ENCODE measurements at places on chromosomes 2 and 18.

DNA sequence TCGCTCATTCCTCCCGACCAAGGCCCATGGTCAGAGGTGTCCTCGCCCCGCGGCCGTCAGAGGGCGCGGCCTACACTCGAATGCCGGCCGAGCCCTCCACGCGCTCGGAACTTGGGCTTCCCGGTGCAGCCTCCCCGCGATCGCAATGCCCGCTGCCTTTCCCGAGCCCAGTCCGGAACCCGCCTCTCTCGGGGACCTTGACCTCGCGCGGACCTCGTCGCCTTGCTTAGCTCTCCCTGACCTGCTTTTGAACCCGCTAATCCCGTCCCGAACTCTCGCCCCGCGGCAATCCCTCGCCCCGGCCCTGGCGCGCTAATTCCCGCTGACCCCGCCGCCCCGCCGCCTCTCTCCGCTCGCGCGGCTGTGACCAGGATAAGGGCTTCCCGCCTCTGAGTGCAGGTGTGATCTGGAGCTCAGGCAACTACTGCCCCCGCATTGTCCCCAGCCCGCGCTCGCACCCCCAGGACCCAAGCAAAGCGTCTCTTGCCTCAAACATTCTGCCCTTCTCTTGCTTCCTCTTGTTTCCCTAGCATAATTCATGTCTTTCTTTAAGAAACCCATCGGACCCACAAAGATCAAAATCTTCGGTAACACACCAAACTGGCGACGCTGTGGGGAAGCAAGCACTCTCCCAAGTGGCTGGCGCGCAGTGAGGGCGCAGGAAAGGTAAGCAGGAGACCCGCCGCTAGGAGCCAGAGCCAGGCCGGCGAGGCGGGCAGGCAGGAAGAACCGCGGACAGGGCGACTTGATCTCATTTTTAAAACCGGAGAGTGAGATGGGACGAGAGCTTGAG is 46.6 kb upstream of the ATP6V1B1 start:
- no peak for DNase-seq

DNA sequence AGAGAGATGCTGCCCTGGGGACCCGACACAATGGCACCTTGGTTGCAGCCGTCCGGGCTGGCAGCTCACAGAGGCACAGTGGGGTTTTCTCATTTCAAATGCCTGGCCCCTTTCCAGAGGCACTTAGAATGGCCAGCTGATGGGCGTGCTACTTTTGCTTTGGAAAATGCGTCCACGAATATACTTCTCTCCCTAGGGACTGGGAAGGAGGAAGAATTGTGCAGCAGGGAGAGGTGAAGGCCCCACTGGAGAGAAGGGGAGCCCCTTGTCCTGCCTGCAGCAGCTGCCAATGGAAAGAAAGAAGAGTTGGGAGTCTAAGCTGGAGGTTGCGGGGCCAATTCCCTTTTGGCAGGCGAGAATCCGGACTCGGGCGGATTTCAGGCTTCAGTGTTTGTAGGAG is 1.1 kb upstream of the MAL start:
- no peak for DNase-seq

DNA sequence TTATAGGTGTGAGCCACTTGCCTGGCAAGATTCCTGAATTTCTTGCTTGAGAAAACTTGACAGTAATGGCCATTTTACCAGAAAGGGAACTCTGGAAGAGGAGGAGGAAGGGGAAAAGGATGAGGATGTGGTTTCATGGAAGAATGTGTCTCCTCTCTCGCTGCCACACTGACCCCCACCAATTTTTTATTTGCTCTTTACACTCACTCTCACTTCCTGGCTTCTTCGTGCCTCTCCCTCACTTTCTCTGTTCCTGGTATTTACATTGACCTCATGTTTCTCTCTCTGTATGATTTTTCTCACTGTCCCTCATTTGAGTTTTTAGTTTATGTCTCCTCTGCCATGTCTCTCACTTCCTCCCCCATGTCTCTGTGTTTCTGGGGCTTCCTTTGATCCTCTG is 134.5 kb upstream of the CAB39 start:
- DNase-seq = no peak

- DNase-seq = no peak
Observed at GRCh38 chr18:61397222-61397621, 64.0 kb downstream of the CDH20 start.

- no peak for DNase-seq
Observed at GRCh38 chr2:110946902-110947301, 173.8 kb upstream of the BCL2L11 start.

GRCh38 chr2:197229509-197230443 is 80.8 kb downstream of the ANKRD44 start:
- peak; percentile 32 for DNase-seq

- DNase-seq = peak; percentile 11
Observed at GRCh38 chr2:184646177-184646576, 47.8 kb downstream of the ZNF804A start.

DNA sequence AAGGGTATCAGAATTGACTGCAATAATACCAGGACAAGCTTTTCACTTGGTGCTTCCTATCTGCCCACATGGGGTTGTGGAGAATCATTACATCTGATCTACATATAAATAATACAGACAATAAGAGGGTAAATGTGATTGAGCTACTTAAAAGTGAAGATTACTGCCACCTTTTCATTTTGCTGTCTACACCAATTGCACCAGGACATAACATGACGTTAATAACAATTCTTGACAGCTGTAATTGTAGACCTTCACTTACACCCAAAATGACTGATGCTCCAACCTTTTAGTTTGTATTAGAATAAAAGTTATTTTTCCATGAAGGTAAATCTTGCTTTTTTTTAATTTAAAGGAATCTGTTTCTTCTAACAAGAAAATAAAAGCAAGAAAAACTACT is 36.5 kb upstream of the TTN start:
- DNase-seq = no peak

GRCh38 chr2:54468673-54469072 is 12.5 kb downstream of the SPTBN1 start:
- no peak for DNase-seq

GRCh38 chr2:197982565-197982964 is 178.2 kb downstream of the PLCL1 start:
- DNase-seq = no peak

GRCh38 chr2:72130659-72131360 is 16.9 kb downstream of the CYP26B1 start:
- no peak for DNase-seq

- DNase-seq = no peak
Observed at GRCh38 chr2:119472749-119473148, 41.1 kb downstream of the TMEM37 start.

DNA sequence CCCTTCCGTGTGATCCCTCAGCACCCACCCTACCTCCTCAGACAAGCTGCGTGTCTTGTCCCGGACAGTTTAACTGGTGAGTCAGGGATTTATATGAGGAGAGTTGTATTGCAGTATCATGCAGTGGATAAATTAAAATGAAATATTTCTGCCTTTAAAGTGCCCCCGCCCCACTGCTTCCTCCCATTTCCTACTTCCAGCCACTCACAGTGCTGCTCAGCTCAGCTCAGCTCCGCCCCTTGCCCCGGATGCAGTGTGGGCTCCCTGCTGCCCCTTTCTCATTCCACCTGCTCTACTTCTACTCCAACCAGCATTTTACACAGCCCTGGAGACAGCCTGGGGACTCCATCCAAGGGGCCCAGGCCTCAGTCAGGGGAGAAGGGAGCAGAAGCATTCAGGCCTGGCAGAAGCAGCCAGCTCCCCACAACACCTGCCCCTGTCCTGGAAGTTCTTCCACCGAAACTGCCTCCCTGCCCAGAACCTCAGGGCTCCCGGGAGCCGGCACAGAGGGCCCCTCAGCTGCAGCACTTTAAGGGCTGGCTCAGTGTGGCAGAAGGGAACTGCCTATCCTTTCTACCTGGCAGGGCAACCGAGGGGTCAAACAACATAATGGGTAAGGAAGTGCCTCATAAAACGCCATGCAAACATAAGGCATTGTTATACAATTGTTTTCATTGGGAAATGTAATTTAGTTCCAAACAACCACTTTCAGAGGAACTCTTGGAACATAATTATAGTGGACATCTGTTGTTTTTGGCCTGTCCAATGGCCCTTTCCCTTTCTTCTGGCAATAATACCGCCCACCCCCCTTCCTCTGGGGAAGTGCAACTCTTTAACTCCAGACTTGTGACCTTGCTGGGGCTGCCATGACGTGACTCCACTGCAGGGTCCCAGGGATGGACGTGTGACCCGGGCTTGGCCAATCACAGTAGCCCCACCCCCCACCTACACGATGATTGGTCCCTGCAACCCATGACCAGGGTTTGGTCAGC is 102.3 kb downstream of the LIPG start:
- DNase-seq = no peak

DNA sequence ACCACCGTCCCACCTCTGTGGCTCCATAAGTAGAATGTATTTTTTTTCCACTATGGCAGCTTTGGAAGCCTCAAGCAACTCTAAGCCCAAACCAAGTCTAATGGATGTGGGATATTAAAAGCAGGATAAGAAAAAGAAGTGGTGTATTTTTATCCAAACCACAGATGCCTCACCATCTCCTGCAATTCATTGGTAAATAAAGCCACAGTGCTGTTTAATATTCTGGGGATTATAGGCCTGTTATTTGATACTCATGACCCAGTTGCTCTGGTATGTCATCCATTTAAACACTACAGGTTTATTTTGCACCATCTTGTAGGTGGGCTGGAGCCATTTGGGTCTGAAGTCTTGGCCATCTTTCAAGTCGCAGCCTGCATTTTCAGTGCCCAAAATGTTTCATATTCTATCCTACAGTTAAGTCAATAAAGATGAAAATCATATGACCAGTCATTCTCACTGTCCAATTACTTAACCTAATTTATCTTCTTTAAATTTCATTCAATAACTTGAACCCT is 279.5 kb upstream of the EPHA4 start:
- DNase-seq = no peak

GRCh38 chr2:164794432-164795231 is 47.0 kb downstream of the COBLL1 start:
- DNase-seq = no peak

DNA sequence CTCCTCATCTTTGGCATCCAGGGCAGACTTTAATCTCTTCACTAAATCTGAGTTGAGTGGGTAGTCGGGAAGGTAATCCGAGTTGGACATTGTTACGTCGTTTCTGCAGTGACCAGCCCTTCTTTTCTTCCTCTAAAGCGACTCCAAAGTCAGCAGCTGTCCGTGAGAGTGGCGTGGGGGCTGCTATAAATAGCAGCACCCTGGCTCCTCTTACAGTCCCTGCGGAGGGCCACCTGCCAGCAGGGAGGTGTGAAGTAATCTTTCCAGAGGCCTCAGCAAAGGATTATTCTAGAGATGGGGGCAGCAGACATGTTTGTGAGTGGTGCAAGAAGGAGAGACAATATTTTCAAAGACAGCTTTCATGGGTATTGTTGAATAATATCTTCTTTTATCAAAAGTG is at the start of gene ASB18:
Gene ASB18 (minus strand): TSS at position 151 of the 400 bp plus-strand sequence. CDS start 61 bp downstream, at position 90.
- DNase-seq = no peak

DNA sequence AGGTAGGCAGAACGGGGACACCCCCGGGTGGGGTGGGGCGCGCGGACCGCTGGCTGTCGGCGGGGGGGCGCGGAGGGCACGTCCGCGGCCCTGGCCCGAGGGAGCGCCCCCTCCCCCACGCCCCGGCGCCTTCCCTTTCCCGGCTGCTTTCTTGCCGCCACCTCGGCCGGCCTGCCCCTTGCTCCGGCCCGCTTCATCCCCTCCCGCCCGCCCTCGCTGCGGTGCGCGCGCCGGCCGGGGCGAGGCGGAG is 443 bp downstream of the VAPA start:
- no peak for DNase-seq

DNA sequence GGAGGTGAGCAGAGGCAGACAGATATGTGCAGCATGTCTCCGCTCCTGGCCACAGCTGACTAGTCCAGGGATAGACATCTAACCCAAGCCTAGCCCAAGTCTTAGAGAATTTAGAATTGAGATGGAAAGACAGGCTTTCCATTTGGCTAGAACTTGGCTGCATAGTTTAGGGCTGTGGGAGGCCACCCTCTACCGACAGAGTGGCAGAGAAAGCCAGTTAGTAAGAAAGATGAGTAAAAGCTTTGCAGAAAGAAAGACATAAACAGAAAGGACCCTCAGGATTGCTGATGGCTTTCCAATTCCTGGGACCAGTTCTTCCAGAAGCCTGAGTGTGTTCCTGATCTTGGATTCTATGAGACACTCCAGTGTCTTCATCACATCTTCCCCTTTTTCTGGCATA is 62.1 kb downstream of the DYM start:
- no peak for DNase-seq

DNA sequence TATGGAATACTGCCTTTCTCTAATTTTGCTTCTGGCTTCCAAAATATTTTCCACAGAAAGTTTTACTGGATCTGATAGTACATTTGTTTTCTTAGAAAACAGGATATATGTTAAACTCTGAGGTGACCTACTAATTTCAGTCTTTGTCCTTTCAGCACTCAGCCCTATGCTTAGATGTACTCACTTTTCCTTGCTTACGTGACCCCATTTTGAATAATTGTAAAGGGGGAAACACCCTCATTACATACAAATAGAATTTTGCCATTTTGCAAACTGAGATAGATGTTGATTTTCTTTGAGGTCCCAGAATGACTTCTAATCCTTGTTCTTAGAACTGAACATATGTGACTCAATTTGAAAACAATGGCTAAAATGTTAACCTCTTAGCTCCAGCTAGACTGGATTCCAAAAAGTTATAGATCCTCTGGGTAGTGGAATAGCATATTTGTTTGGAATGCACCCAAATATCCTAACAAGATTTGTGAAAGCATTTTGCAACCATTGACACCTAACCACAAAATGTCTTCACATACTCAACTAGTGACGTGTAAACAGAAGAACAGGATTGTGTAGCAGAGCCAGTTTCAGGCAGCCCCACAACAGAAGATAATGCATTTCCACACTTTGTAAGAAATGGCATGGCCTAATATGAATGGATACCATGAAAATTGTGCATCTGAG is 44.8 kb upstream of the EHBP1 start:
- no peak for DNase-seq

DNA sequence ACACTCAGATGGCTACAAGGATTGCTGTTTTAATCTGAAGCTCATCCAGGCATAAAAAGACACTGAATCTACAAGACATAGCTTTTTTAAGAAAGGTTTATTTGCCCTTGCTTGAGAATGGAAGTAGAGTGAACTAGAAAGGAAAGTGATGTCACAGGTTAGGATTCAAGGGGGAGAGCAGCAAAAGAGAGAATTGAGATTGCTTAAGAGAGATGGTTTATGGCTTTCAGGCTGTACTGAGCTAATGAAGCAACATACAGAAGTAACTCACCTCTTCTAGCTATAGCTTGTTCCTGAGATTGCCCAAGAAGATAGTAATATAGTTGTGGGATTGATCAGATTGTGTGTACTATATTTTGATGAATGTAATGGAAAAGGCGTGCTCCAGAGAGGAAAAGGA is 26.1 kb upstream of the ACVR2A start:
- no peak for DNase-seq

- no peak for DNase-seq
Observed at GRCh38 chr2:20439193-20439475, 7.7 kb upstream of the RHOB start.

- peak; percentile 54 for DNase-seq
Observed at GRCh38 chr2:106085181-106085940, 108.7 kb downstream of the UXS1 start.

DNA sequence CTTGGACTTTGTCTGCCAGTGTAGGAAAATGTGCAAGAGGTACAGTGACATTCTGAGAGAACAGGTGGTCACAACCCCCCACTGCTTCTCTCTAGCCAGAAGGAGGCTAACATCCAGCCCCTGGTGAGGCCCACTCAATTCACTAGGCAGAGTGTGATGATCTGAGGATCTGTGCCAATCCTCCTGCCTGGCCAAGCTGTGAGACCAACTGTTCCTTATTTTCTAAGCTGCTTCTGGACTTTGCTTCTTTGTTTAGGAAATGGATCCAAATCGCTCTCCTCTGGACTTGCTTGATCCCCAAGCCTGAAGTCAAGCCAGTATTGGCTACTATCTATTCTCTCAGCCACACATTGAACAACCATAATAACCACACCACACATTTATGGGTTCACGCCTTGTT is 202.8 kb downstream of the PIK3C3 start:
- no peak for DNase-seq

- DNase-seq = no peak
Observed at GRCh38 chr2:230723363-230723762, 10.7 kb downstream of the CAB39 start.

All from hepatic stellate cell (primary cell).